Right kidney (tissue), 9 donors: ENCODE measurements at places on chromosomes 2 and 18.

DNA sequence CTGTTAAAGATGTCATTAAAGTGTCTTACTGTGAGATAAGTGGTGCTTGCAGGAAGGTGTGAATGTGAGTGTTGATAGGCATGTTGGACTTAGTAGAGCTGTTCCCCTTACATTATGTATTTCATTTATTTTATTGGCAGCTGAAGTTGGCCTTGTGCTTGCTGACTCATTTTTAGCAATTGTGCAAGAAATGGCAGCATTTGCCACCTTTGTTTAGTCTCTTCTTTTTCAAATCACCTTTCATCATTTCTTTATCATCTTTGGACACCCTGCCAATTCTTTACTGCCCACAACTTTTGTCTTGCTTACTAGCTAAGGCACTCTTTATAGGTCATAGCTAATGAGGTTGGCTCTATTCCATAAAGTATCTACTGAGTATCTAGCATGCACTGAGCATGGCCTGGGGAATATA, 130.3 kb upstream of the LYPD6 start:
- no peak for DNase-seq

- no peak for DNase-seq
These were observed 37.2 kb upstream of the POLE4 start for GRCh38 chr2:74921236-74921736.

GRCh38 chr2:159160954-159161353, 125.5 kb downstream of the WDSUB1 start:
- no peak for DNase-seq

DNA sequence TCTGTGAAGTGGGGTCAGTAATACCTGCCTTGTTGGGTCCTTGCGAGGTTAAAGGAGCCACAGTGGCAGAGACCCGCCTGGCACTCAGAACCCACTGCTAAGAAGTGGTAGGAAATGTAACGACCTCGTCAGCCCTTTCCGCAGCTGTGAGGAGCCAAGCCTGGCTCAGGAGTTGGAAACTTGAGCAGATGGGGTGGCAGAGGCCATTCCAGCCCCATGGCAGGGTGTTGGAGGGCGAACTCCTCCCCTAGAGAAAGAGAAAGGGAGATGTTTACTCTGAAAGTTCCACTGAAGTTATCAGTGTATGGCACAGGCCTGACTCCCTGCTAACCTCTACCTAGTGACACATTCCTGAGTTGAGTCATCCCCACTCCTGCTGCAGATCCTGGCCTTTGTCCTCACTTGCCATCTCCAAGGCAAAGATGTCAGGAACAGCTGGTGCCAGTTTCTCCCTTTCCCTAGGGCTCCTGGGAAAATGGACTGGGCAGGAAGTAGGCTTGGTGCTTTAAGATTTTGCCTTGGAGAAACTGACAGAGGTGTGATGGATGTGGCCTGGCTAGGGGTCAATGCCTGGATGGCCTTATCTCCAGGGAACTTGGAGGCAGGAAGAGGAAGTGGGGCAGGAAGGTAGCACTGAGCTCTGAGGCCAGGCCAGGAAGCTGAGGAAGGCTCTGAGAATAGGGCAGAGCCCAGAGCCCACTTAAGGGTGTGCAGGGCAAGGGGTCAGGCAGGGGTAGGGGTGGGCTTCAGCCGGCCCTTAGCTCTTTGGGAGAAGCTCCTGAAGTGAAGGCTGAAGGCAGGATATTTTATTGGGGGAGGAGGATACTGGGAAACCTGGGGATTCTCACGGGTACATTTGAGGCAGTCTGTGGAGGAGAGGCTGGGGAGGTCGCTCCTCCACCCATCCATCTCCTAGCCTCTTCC, 888 bp downstream of the VAMP5 start:
- DNase-seq = no peak

GRCh38 chr2:177874686-177875085, 197.9 kb downstream of the PDE11A start:
- no peak for DNase-seq
